ENCODE measurements at places on chromosomes 1 and 21.

- peak; percentile 48 for DNase-seq
Observed at GRCh38 chr1:227225715-227226346, 92.5 kb downstream of the CDC42BPA start.

DNA sequence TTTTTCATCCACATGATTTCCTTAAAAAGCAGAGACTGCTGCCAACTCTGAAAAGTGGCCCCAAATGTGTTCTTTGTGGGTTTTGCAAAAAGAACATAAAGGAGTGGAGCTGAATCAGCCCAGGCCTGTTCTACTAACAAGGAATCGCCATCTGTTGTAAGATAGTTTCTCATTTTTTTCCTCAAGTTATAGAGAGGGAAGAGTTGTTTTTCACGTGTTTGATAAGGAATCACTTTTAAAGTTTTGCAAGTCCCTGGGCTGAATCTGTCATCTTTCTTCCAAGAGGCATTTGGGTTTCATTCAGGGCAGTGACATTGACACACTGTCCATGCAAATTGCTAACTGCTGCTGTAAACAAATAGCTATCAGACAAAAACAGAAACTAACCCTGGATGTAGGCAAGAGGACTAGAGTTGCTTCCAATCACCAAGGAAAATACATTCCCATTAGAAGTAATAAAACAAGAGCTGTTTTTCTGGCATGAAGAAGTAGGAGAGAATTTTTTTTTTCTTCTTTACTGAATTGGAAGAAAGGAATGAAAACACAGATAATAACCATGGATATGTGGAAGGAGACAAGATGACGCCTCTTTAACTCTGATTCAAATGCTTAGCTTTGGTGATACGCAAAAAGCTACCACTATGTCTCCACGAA, 58.8 kb upstream of the TBX15 start:
- DNase-seq: no peak

- no peak for DNase-seq
Observed at GRCh38 chr1:167832693-167833092, 81.2 kb downstream of the ADCY10 start.

- no peak for DNase-seq
Observed at GRCh38 chr1:187838335-187839293, 1009.9 kb downstream of the PLA2G4A start.

Measured in A172 (cell line).